Cortex of kidney (tissue), 1 donor: ENCODE measurements at places on chromosomes 6 and 20.

- no peak for DNase-seq
Observed at GRCh38 chr6:996271-996852, 303.4 kb upstream of the EXOC2 start.

DNA sequence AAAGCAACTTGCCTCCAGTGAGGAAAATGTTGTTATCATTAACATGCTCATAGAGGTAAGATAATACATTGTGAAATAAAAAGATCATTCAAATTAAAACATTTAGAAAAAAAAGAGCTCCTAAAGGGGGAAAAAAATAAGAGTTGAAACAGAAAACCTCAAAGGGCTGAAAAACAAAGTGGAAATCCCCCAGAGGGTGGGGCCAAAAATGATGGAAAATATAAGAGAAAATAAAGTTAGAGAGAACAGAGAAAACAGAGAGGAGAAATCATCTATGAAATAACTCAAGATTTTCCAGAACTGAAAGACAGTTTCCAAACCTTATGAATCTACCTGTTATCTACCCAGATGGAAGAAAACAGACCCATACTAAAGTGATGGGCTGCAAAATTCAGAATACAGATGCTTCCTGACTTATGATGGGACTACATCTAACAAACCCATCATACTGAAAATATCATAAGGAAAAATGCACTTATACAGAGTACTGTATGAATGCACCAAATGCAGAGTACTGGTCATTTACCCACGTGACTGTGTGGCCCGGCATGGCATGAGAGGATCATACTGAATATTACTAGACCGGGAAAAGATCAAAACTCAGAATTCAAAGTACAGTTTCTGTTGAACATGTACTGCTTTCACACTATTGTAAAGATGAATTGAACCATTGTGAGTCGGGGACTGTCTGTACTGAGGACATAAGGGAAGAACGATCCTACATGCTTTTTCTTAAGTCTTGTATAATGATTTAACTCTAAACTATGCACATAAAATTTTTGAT, 4.0 kb downstream of the ZBTB24 start:
- no peak for DNase-seq

DNA sequence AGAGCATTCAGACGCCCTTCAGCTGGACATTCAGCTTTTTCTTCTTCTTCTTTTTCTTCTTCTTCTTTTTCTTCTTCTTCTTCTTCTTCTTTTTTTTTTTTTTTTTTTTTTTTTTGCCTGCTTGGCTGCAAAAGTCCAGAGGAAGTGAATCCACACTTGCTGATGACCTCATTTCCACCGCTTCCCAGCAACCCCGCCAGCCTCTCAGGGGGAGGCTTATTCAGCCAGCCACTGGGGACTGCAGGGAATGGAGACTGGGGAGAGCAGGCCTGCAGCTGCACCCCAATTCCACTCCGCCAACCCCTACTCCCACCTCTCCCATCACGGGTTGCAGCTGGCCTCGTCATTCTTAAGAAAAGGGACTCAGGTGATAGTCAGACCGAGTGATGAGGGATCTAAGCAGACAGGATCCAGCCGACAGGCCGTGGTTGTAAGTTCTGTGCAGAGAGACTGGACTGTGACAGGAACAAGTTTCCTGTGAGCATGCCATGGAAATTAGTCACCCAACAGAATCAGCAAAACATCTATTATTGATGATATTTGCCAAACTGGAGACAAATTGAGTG, 59.0 kb upstream of the QKI start:
- DNase-seq, result no peak

- no peak for DNase-seq
Observed at GRCh38 chr6:5672581-5673011, 334.1 kb downstream of the NRN1 start.

- DNase-seq, result no peak
Observed at GRCh38 chr6:72968704-72969103, 256.6 kb downstream of the KHDC1L start.

GRCh38 chr6:156686301-156686994, 90.7 kb upstream of the ARID1B start:
- DNase-seq, result no peak

- DNase-seq, result no peak
Observed at GRCh38 chr6:122681705-122682104, 71.5 kb downstream of the PKIB start.

- DNase-seq, result no peak
Observed at GRCh38 chr20:41533537-41534136, 84.5 kb downstream of the CHD6 start.

GRCh38 chr6:63504777-63505384, 67.4 kb upstream of the LOC128125822 start:
- no peak for DNase-seq

DNA sequence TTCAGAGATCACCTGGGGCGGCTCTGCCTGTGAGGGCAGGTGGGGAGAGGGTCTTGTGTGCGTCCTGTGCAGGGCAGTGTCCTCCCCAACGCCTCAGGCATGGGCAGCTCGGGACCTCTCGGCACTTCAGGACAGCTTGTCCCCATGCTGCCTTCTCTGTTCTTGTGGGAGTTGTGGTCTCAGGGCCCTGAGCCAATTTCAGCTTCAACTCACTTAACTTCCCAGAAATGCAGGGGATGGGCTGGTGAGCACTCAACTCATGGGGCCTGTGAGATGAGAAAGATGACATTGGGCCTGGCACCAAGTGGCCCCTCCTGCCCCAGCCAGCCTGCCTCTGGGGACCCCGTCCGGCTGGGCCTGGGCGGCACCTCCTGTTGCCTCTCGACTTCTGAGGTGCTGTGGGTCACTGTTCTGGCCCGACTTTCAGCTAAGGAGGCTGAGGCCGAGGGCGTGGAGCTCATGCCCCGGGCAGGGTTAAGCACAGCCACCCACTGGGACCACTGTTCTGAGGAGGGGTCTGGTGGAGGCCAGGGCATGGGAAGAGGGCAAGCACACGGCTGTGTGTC, 6.7 kb downstream of the RGS19 start:
- DNase-seq, result no peak

DNA sequence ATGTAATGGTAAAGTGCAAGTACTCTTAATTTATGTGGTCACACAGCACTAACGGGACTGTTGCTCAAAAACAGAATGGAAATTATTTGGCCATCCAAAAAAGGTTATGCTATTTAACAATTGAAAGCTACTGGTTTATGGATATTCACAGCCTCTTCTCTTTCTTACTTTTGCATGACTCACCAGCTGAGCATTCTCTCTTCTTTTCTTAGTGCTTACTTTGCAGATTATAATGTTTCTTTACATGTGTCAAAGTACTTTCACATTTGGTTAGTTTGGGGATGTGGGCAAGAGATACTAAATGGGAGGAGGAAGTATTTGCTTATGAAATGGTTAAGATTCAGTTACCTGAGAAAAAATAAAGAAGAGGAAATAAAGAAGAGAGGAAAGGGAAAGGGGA, 610.5 kb downstream of the HTR1B start:
- DNase-seq, result no peak

- no peak for DNase-seq
Observed at GRCh38 chr6:169172946-169173345, 80.7 kb downstream of the THBS2 start.

- DNase-seq, result no peak
Observed at GRCh38 chr6:144394210-144394609, 109.1 kb downstream of the UTRN start.

DNA sequence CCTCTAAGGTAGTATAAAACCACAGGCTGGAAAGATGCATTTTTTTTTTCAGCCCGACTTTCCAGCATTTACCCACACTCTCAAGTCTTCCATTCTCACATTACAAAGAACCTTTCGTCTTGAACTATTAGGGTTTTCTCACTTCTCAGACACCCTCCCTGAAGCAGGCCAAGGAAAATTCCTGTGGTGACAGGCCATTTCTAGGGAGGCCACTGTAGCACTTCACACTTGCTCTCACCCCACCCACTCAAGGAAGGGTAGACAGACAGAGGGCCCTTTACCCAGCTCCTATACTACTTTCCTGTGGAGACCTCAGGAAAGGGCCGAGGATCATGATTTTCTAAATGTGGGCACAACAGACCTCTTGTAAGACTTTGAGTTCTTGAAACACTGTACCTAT, 27.7 kb downstream of the KCNS1 start:
- no peak for DNase-seq

DNA sequence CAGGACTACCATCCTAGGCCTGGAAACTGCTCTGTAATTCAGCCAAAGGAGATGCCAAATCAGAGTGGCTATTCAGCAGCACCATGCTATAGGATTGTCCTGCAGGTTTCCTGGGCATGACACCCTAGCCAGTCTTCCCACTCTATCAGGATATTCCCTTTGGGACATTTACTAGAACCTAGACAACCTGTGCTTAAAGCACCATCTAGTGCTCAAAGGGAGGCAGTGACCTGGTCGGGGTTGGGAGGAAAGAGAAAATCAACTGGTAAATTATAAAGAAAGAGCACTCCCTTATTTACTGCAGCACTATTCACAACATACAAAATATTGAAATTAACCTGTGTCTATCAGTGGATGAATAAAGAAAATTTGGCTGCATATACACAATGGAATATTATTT, 67.2 kb upstream of the SMLR1 start:
- DNase-seq, result no peak

- DNase-seq, result no peak
Observed at GRCh38 chr20:52313341-52313963, 121.9 kb upstream of the ZFP64 start.

DNA sequence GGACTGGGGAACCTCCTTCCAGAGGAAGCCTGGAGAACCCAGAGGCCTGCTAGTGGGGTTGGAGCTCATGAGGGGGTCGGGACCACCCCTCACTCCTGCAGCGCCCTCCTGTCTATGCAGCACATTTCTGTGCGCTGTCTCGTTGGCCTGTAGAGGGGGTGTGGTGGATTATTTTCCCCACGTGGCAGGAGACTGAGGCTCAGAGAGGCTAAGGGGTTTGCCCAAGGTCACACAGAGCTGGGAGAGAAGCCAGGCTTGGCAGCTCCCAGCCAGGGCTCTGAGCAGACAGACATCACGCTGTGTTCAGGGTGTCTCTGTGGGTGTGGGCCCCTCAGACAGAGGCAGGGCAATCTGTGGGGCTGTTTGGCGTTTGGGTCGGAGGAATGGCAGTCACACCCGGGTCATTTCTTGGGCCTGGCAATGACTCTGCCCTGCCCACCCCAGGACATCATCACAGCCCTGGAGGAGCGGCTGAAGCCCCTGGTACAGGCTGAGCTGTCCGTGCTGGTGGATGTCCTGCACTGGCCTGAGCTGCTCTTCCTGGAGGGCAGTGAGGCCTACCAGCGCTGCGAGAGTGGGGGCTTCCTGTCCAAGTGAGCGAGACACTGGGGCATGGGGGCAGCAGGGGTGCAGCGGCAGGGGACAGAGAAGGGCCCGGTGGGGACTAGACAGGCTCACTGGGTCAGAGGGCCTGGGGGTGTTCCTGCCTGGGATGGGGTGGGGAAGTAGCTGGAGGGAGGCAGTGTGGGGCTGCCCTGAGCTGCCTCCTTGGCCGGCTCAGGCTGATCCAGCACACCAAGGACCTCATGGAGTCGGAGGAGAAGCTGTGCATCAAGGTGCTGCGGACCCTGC, 27.7 kb downstream of the UQCC2 start:
- DNase-seq, result no peak

DNA sequence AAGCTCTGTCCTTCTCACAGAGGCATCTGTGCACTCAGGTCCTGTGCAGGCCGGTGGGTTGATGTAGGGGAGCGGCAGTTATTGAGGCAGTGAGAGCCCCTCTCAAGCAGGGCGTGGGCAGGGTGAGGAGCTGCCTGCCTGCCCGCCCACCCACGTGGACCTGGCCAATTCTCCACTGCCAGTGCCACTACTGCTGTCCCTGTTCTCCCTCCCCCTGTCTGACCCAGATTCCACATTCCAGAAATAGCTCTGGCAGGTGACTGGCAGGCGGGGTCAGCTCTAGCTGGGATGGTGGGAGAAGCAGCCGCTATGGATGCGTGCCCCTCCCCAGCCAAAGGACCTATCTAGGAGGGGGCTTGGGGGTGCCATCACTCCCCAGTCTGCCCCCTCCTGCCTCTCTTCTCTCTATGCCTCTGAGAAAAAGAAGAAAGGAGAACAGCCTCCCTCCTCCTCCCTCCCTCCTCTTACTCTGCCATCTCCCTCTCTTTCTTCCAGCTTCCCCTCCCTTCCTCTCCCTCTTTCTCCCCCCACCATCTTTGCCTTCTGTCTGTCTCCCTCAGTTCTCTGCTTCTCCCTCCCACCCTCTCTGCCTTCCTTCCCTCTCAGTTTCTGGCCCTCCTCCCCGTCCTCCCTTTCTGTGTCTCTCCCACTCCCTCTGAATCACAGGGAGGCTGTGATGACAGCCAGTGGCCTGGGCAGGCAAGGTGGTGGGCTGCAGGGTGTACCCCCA, 86.5 kb upstream of the MYL9 start:
- no peak for DNase-seq

GRCh38 chr6:39083231-39083634, 31.8 kb downstream of the SAYSD1 start:
- no peak for DNase-seq

DNA sequence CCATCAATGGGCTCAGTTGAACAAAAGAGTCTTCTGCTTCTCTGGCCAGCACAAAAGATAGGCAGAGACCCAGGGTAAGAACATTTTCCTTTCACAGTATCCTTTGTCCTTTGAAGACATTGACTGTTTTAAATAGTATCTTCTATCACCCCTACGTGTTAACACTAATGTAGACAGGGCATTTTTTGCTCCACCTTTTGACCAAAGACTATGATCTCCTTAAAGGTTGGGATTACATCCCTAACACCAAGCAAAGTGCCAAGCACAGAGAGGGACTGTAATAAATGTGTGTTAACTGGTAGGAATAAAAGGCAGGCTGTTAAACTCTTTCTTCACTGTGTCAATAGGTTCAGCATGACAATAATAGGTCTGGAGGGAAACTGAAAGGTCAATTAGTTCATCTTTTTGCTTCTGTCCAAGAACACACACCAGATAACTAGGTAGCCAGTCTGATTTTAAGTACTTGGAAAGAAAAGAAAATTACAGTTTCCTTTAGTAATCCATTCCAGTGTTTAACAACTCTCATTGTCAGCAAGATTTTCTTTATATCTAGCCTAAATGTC, 63.6 kb upstream of the NOX3 start:
- no peak for DNase-seq

DNA sequence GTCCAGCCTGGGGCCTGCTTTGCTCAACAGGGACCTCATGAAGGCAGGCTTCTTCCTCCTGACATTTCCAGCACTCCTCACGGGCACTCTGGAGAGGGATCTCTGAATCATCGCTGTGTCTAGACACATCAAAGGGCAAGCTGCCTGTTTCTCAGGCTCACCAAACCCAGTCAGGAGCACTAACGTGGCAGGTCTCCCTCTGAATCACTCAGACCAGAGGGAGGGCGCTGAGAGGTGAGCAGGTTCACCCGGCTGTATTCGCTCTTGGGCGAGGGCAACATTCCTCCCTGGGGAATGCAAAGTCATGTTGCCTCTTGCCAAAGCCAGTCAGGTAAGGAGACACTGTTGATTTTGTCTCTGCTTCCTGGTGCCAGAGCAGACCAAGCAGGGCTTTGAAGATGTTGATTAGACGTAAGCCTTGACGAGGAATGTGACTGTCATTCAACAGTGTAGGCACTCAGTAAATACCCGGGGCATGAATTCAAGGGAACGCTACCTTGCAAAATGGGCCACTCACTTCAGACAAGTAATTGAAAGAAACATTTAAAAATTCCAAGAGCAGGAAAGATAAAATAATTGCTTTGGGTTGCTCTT, 50.1 kb downstream of the CYP24A1 start:
- no peak for DNase-seq

- no peak for DNase-seq
Observed at GRCh38 chr20:35742741-35743523, 872 bp upstream of the RBM39 start.
